ENCODE measurements at places on chromosomes 2 and 18.

DNA sequence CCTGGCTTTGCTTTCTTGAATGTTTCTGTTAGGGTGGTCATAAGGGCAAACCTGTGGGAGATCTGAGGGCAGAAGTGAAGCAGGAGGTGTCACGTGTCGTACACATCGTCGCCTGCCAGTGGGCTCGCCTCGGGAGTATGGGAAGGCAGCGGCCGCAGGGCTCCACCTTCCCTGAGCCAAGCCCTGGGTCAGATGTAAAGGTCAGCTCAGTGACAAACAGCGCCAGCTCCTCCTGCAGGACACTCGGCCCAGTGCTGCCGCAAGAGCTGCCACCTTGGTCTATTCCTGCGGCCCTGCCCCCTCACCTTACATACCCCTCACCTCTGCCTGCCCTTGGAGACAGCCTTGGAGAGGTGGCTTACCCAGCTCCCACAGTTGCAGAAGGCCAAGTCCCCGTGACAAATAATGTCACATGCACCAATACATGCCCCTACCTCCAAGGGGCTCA, 64.2 kb downstream of the PSMG2 start:
- DNase-seq = no peak

DNA sequence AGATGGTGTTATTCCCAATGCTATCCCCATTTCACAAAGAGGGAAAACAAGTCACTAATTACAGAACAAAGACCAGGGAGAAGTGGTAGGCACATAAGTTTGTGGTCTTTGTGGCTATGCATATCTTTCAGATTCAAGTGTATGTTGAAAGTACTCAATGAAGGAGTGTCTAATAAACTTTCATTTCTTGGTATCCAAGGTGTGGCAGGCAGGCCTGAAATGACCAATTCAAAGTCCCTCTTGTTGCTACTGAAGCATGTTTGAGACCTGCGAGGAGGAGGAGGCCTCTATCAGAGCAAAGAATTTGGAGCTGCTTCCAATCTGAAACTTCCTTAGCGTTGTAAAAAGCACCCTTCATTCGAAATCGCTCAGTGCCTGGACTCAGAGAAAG, 60.9 kb upstream of the KLF7 start:
- no peak for DNase-seq

DNA sequence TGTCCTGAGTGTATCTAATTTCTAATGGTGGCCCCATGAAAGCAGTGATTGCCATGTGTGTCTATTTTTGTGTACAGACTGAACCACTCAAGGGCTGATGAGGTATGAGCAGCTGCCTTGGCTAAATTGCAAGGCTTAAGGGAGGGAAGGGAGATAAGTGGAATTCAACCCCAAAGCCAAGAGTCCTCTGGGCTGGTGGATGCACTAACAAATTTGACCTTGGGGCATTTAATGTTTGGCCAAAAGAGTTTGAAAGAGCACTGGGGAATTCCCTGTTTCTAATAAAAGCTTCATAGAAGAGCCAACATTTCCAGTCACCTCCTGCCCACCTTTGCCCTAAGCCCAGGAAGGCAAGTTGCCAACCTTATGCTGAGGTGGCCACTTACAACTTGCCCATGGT, 172.1 kb downstream of the SETBP1 start:
- no peak for DNase-seq

DNA sequence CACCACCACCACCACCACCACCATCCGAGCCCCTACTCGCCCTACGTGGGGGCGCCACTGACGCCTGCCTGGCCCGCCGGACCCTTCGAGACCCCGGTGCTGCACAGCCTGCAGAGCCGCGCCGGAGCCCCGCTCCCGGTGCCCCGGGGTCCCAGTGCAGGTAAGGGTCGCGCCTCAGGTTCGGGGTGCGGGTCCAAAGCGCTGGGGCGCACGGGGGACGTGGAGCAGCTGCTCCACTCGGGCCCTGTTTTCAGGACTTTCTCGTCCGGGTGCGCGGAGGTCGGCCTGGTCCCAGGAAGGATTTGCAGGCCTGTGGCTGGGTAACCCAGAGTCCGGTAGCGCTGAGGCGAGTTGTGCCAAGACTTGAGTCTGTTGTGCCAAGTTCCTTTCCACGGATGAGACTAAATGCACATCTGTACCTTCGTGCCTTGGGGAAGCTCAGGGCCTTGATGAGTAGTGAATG, 2.8 kb downstream of the GATA6 start:
- DNase-seq = no peak

DNA sequence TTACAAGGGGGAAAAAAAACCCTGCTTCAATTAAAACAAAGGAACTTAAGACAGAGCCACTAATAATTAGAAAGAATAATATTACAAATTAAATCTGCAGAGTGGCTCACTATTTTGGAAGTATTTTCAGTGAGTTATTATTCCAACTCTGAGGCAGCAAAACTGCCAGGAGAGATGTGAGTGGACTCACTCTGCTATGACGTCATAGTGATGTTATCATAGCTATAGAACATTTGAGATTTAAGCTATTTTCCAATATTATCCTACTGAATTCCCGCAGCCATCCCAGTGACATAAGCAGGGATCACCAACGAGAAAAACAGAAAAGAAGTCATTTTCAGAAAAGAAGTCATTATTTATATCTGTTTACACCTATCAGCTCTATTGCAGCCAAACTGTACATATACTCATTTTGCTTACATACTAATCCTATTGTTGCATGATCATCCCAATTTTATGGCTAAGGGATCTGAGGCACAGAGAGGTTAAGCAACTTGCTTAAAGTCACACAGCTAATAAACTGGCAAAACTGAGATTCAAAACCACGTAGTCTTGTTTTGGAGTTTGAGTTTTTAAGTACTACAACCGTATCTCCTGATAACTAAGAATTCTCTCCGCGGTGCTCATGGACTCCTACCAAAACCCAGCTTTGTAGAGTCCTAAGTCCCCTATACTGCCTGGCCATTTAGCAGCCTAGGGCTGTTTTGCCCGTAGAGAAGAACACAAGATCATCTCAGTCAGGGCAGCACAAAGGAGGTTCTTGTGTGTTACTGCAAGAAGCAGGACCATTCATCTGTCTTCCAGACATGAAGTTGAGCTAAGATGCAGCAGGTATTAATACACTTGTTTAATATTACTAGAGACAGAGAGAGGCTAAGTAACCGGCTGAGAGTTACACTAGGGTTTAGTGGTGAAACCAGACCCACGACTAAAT, 299.8 kb downstream of the TCF4 start:
- no peak for DNase-seq

DNA sequence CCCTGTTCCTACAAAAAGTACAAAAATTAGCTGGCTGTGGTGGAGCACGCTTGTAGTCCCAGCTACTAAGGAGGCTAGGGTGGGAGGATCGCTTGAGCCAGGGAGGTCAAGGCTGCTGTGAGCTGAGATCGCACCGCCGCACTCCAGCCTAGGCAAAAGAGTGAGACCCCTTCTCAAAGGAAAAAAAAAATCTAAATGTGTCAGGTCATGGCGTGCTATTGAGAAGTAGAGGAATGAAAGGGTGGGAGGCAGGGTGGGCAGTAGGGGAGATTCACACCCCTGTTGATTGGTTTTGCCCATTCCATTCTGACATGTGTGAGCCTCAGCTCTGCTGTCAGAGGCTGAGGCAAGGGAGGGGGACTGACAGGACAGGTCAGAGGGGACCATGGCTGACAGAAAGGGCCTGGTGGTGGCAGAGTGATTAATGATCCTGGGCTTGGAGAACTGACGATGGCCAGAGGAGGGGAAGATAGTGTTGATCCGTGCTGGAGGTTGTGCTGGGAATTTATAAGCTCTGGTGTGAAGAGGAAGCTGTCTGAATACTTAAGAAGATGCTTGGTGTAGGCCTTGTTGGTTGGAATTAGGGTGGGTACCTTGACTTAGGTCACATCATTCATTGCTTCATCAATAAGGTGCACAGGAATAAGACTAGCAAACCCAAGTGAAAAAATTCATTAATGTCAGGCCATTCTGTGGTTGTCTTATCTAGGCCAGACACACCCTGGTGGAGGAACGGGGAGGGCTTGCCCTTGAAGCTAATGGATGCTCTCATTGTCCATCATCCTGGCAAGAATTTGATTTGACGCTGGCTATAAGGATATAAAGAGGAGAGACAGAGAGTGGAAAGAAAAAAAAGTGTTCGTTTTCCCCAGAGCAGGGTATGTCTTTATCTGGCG, 19.1 kb upstream of the SMARCAL1 start:
- no peak for DNase-seq

- DNase-seq = no peak
Measured at GRCh38 chr18:36096955-36097354, 29.6 kb upstream of the RPRD1A start.

DNA sequence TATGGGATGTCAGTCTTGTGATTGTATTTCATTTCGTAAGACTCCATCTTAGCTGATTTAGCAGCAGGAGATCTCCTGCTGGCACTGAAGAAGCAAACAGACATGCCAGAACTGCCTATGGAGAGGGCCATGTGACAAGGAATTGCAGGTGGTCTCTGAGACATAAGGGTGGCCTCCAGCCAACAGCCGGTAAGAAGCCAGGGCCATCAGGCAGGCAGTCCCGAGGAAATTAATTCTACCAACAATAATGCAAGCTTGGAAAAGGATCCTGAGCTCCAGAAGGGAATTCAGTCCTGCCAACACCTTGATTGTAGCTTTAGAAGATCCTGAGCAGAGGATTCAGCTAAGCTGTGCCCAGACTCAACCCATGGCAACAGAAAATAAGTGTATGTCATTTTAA, 87.1 kb upstream of the DNAJC10 start:
- no peak for DNase-seq

GRCh38 chr2:28086611-28087010, 196.1 kb downstream of the BABAM2 start:
- DNase-seq = no peak

DNA sequence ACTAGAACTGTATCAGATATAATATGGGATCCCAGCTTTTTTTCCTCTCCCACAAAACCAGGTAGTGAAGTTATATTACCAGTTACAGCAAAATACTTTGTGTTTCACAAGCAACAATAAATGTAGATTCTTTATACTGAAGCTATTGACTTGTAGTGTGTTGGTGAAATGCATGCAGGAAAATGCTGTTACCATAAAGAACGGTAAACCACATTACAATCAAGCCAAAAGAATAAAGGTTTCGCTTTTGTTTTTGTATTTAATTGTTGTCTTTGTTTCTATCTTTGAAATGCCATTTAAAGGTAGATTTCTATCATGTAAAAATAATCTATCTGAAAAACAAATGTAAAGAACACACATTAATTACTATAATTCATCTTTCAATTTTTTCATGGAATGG, 77.7 kb upstream of the CSRNP3 start:
- no peak for DNase-seq

- DNase-seq = no peak
Measured at GRCh38 chr2:27073782-27074181, 2.3 kb upstream of the OST4 start.

DNA sequence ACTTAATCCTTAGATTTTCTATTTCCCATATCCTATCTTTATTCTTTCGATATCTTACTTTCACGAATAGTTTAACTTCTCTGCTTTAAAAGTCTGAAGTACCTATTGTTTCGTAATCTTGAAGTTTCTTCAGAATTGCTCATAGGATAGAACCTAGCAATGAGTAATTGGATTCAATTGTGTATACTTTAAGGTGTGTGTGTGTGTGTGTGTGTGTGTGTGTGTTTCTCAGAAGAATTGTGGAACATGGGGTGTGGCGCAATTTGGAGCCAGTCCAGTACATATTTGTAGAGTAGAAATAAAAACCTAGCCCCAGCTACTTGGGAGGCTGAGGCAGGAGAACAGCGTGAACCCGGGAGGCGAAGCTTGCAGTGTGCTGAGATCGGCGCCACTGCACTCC, 897.6 kb downstream of the BCL11A start:
- no peak for DNase-seq

DNA sequence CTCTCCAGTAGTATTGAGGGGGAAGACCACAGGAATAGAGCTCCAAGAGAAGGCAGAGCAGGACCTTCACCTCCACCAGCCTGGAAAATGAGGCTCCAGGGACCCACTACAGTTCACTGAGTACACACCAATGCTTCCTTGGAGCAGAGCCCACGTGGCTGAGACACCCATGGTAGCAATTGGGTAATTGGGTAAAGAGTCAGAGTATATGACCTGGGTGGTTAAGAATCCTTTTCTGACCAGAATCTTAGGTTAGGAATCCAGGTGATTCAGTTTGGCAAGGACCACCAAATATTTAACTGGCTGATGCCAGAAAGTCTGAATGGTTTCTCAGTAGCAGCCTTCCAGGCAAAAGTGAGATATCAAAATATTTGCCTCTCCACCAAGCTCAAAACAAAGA, 107.7 kb downstream of the MDH1 start:
- DNase-seq = no peak

DNA sequence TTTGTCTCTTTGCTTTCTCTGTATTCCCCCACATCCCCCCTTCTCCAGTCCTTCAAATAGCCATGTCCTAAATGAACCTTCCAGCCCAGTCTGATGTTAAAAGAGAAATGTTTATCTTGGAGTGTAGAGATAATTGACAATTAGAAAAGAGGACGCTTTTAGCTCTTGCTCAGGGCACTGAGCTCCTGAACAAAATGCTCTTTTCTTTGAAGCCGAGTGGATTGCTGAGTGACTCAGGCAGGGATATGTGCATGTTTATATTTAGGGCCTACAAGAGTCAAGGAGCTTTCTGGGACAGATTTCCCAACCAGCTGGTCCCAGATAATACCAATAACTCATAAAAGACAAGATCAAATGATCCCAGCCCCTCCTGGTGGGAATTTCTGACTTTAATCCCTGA, 88.0 kb upstream of the SETBP1 start:
- no peak for DNase-seq

- no peak for DNase-seq
Measured at GRCh38 chr2:215777465-215778044, 235.8 kb downstream of the MREG start.

GRCh38 chr2:208172125-208172524, 8.7 kb upstream of the CRYGA start:
- DNase-seq = no peak

- DNase-seq = no peak
Measured at GRCh38 chr2:236888794-236889780, 196.6 kb upstream of the COPS8 start.

GRCh38 chr18:55529581-55529980, 58.4 kb downstream of the TCF4 start:
- no peak for DNase-seq

GRCh38 chr2:79717364-79718007, 204.6 kb downstream of the CTNNA2 start:
- no peak for DNase-seq

DNA sequence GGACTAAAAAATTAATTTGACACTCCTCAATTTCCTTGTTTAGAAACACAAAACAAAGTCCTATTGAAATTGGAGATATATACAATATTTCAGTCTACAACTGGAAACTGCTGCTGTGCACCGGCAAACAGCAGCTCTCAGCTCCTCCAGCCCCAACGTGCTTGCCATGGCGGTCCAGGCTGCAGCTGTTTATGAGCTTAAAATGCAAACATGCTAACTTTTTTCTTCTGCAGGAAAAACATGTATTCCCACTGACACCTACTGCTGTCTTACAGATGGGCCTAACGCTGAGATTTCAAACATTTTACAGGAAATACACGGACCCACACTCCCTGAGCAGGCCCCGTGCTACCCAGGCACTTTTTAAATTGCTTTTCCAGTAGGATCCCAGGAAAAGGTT, 195.5 kb downstream of the BCL11A start:
- no peak for DNase-seq

DNA sequence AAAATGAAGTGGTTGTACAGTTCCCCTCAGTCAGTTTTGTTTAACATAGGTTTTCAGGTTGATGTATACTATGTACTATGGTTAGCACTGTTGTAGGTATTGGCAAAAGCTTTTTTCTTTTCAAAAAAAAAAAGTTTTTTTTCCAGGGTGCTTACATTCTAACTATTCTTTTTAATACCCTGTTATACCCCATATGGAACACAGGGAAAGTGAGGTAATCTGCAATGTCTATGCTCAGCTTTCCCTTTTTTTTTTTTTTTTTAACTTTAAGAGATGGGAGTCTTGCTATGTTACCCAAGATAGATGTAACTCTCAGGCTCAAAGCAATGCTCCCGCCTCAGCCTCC, 590 bp upstream of the CCDC138 start:
- no peak for DNase-seq

Data from stimulated activated CD4-positive, alpha-beta T cell treated with anti-CD3 and anti-CD28 coated beads, TNF-alpha, amount 100 ng/mL, for 1 hour (primary cell).